ENCODE measurements at places on chromosomes 12 and 14. TPM values are rescaled to one million over a fixed set of nuclear protein-coding genes. Genes with fewer than 3 reads are reported as not detected.

Gene RBP5
- 19.4 TPM for total RNA-seq

DNA sequence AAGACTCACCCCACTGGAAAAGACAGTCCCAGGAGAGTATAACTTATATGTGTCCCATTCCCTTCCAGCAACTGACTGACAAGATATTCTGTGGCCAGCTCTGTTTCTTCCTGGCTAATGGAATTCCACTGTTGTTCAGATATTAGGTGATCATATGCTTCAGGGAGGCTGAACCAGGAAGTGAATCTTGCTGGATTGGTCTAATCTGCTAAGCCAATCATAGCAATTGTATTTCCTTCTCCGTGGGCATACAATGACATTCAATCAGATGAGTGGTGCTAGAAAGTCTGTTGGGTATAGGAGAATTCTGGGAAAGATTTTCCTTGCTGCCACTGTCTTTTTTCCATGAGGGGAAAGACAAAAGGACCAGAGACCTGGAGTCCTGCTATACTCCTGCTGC, 12.1 kb downstream of the PYGL start:
- H3K4me1 ChIP-seq = no peaks in the 10 kb centered on the region
- H3K4me3 ChIP-seq = no peak overlapping the region
- no peaks in the 10 kb centered on the region for H3K36me3 ChIP-seq
- H3K27me3 ChIP-seq = no peaks in the 10 kb centered on the region
- no peak overlapping the region for H3K27ac ChIP-seq

DNA sequence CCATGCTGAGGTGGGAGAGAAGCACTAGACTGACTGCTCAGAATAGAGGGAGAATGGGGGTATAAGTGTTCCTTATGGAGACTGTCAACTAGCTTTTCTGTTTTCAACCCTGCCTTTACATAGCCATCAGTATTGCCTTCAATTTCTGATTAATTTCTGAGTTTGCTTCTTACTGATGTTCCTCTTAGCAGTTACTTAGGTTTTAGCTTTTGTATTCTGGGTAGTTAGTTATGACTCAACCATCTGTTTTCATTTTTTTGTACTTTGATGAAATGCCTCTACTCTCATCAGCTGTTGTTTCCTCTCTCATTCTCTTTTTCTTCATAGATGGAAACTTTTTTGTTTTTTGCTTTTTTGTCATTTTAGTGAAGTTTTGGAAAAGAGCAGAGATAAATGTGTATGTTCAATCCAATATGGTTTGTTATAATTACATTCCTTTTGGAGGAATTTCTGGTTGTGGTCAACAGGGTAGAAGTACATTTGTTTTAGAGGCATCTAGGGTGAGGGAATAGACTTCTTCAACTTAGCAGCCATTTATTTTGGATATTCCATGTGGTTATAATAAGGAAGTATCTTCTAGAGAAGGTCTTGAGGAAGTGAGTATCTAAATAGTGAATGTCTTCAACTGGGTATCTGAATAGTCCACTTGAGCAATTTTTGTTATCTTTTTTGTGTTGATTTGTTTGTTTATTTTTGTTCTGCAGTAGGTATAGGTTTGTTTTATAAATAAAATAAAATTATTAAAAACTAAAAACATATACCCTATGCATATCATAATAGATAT, 29.6 kb downstream of the PMCH start:
- no peak for DNase-seq
- H3K27ac ChIP-seq = no peak overlapping the region
- no peaks in the 10 kb centered on the region for H3K27me3 ChIP-seq

DNA sequence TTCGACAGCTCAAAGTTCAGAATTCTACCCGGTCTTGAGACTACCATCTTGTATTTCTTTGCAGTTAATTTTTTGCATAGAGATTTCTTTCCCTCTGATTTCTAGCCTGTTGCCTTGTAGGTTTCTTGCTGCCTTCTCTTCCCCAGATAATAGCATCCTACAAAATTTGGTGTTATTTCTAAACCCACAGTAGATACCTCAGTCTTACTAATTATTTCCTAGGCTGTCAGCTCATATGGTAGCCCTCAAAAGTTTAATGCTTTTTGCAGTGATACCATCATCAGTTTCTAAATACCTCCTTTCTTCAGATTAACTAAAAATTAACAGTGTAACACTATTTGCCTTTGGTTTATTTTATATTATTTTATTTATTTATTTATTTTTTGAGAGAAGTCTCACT, 61.9 kb upstream of the TMPO start:
- no peaks in the 10 kb centered on the region for H3K36me3 ChIP-seq
- no peak for DNase-seq
- peaks cover 7% of the 10 kb centered on the region for H3K27me3 ChIP-seq
- peaks cover 3% of the 10 kb centered on the region for H3K4me1 ChIP-seq
